ENCODE measurements at places on chromosomes 7 and 10.

DNA sequence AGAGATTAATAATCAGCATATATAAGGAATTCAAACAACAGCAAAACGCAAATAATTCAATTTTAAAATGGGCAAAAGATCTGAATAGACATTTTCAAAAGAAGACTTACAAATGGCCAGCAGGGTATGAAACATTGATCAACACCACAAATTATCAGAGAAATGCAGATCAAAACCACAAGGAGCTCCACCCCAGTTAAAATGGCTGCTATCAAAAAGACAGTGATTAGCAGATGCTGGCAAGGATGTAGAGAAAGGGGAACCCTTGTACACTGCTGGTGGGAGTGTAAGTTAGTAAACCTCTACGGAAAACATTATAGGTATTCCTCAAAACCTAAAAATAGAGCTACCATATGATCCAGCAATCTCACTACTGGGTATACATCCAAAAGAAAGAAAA lies 128.0 kb upstream of the CACUL1 start:
- no peak for DNase-seq

- DNase-seq = peak; percentile 3
Observed at GRCh38 chr7:159068488-159068811, 76.2 kb downstream of the VIPR2 start.

GRCh38 chr10:122849090-122849489 lies 3.4 kb upstream of the CUZD1 start:
- DNase-seq = no peak

GRCh38 chr7:6106140-6106904 lies 75.1 kb downstream of the ANKRD61 start:
- DNase-seq = peak; percentile 44

GRCh38 chr10:48557511-48558123 lies 47.3 kb downstream of the ARHGAP22 start:
- no peak for DNase-seq

- no peak for DNase-seq
Observed at GRCh38 chr7:106824458-106824857, 40.6 kb upstream of the PIK3CG start.

All from MV-4-11 (cell line).